ENCODE measurements at places on chromosomes 12 and 14. TPM values are rescaled to one million over a fixed set of nuclear protein-coding genes. Genes with fewer than 3 reads are reported as not detected.

TPH2 gene
- 1.5 TPM for total RNA-seq

PIWIL1 gene
- total RNA-seq = 0.77 TPM

PLEKHD1 gene
- 0.17 TPM for total RNA-seq

TAS2R7 gene
- total RNA-seq = not detected

FLVCR2 gene
- 38.9 TPM for total RNA-seq

FAM181A gene
- not detected for total RNA-seq

DNA sequence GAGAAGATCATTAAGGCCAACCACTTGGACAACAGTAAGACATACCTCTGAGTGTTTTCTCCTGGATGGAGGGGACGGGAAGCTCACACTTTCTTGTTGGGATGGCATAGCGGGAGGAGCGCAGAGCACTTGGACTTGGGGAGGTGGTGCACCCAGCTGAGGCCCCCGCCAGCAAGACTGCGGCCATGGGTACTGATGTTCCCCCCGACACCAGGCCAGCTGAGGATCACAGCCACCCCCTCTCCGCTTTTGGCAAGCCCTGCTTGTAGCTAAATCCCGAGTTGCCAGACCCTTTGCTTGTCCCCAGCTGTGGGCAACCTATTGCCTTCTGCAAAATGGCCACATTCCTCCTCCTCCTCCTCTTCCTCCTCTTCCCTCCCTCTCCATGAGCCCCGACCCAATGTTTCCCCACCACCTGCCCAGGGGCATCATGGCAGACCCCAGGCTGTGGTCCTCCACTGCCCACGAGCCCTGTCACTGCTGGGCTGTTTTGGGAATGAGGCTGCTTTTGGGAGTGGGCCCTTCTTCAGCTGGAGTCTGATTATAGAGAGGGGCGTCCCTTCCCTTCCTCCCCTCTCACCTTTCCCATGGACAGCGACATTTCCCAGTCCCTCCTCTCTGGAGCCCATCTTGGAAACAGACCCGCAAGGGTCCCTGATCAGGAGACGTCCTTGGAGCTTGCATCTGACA is 62.8 kb downstream of the PRMT8 start:
- H3K27me3 ChIP-seq = no peaks in the 10 kb centered on the region
- H3K4me1 ChIP-seq = no peaks in the 10 kb centered on the region
- DNase-seq = no peak
- H3K4me3 ChIP-seq = no peak overlapping the region
- no peaks in the 10 kb centered on the region for H3K36me3 ChIP-seq

GRCh38 chr14:30993071-30993470 is 32.4 kb upstream of the AP4S1 start:
- H3K27ac ChIP-seq = no peak overlapping the region
- H3K36me3 ChIP-seq = no peaks in the 10 kb centered on the region
- no peak overlapping the region for H3K4me3 ChIP-seq
- H3K27me3 ChIP-seq = no peaks in the 10 kb centered on the region
- peaks cover 80% of the 10 kb centered on the region for H3K4me1 ChIP-seq
- DNase-seq = no peak

DNA sequence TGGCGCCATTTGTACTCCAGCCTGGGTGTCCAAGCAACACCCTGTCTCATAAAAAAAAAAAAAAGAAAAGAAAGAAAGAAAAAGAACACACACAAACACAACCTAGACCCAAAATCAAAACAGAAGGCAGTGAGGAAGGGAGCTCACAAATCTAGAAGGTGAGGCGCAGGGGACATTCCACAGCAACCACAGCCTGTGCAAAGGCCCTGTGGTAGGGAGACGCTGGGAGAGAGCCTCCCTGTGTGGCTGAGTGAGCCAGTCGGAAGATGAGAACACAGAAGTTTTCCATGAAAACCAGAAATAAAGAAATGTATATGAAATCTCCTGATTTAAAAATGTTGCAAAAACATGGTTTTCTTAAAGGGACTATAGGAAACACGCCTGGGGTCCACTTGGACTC is 44.6 kb downstream of the SCARB1 start:
- no peak for DNase-seq
- H3K36me3 ChIP-seq = peaks cover 23% of the 10 kb centered on the region
- no peak overlapping the region for H3K27ac ChIP-seq
- no peak overlapping the region for H3K4me3 ChIP-seq
- H3K27me3 ChIP-seq = no peaks in the 10 kb centered on the region
- H3K4me1 ChIP-seq = no peaks in the 10 kb centered on the region

DNA sequence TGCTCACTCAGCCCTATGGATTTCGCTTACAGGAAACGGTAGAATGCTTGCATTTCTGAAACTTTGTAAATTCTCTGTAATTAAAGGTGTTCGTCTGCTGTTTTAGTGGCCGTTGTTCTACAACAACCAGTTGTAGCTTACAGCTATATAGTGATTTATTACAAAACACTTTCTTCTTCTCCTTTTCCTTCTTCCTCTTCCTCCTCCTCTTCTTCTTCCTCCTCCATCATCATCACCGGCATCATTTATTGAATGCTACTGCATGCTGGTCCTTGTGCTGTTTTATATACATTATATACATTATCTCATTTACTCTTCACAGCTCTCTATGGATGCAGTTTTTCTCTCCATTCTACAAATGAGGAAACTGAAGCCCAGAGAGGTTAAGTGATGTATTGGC is 6.4 kb downstream of the ETV6 start:
- no peak for DNase-seq
- peaks cover 1% of the 10 kb centered on the region for H3K36me3 ChIP-seq
- no peak overlapping the region for H3K4me3 ChIP-seq
- peaks cover 81% of the 10 kb centered on the region for H3K4me1 ChIP-seq
- H3K27ac ChIP-seq = peak overlapping the region; percentile 16
- no peaks in the 10 kb centered on the region for H3K27me3 ChIP-seq

GRCh38 chr12:74641262-74641661 is 103.6 kb downstream of the ATXN7L3B start:
- H3K27ac ChIP-seq = no peak overlapping the region
- H3K4me1 ChIP-seq = no peaks in the 10 kb centered on the region
- no peaks in the 10 kb centered on the region for H3K36me3 ChIP-seq
- no peak overlapping the region for H3K4me3 ChIP-seq

GRCh38 chr12:114168061-114168460 is 201.9 kb upstream of the RBM19 start:
- no peak for DNase-seq
- no peaks in the 10 kb centered on the region for H3K27me3 ChIP-seq
- H3K4me1 ChIP-seq = no peaks in the 10 kb centered on the region
- H3K36me3 ChIP-seq = no peaks in the 10 kb centered on the region

- no peak overlapping the region for H3K4me3 ChIP-seq
- H3K27ac ChIP-seq = no peak overlapping the region
- H3K36me3 ChIP-seq = no peaks in the 10 kb centered on the region
- peaks cover 14% of the 10 kb centered on the region for H3K4me1 ChIP-seq
These were observed 50.5 kb downstream of the FAM222A start for GRCh38 chr12:109764123-109764522.

GRCh38 chr14:89368490-89369477 is 48.2 kb downstream of the FOXN3 start:
- H3K4me3 ChIP-seq = no peak overlapping the region
- H3K27me3 ChIP-seq = no peaks in the 10 kb centered on the region
- no peak for DNase-seq
- peaks cover 69% of the 10 kb centered on the region for H3K4me1 ChIP-seq

GRCh38 chr12:132727091-132727794 is 16.6 kb downstream of the PGAM5 start:
- H3K4me1 ChIP-seq = peaks cover 9% of the 10 kb centered on the region
- H3K27me3 ChIP-seq = no peaks in the 10 kb centered on the region
- H3K4me3 ChIP-seq = no peak overlapping the region
- no peak overlapping the region for H3K27ac ChIP-seq
- H3K36me3 ChIP-seq = peaks cover 76% of the 10 kb centered on the region
- DNase-seq = no peak

- H3K27me3 ChIP-seq = no peaks in the 10 kb centered on the region
- no peak for DNase-seq
- no peaks in the 10 kb centered on the region for H3K36me3 ChIP-seq
- H3K4me1 ChIP-seq = no peaks in the 10 kb centered on the region
These were observed at the start of gene OR4E2 for GRCh38 chr14:21653331-21653885. Gene OR4E2, plus strand, starts transcription at chr14:21653835. Its CDS starts 11,248 bp downstream, at chr14:21665083.

GRCh38 chr14:27223906-27224305 is 626.1 kb upstream of the NOVA1 start:
- H3K27me3 ChIP-seq = no peaks in the 10 kb centered on the region
- no peaks in the 10 kb centered on the region for H3K36me3 ChIP-seq
- H3K4me3 ChIP-seq = no peak overlapping the region
- DNase-seq = no peak
- H3K4me1 ChIP-seq = no peaks in the 10 kb centered on the region

GRCh38 chr12:41536813-41537490 is 348.8 kb downstream of the PDZRN4 start:
- no peaks in the 10 kb centered on the region for H3K27me3 ChIP-seq
- no peak overlapping the region for H3K4me3 ChIP-seq
- no peaks in the 10 kb centered on the region for H3K4me1 ChIP-seq

GRCh38 chr12:25796523-25797000 is 161.9 kb upstream of the RASSF8 start:
- no peaks in the 10 kb centered on the region for H3K36me3 ChIP-seq
- H3K27ac ChIP-seq = peak overlapping the region; percentile 22
- no peak overlapping the region for H3K4me3 ChIP-seq
- H3K27me3 ChIP-seq = no peaks in the 10 kb centered on the region
- no peak for DNase-seq

GRCh38 chr14:49637534-49638078 is 2.6 kb upstream of the DNAAF2 start:
- no peak overlapping the region for H3K4me3 ChIP-seq
- H3K4me1 ChIP-seq = peaks cover 88% of the 10 kb centered on the region
- no peak overlapping the region for H3K27ac ChIP-seq
- peaks cover 12% of the 10 kb centered on the region for H3K36me3 ChIP-seq
- no peak for DNase-seq

GRCh38 chr14:52318826-52319645 is 4.9 kb downstream of the PTGER2 start:
- DNase-seq = no peak
- peaks cover 41% of the 10 kb centered on the region for H3K27me3 ChIP-seq
- H3K36me3 ChIP-seq = no peaks in the 10 kb centered on the region
- H3K27ac ChIP-seq = no peak overlapping the region
- H3K4me3 ChIP-seq = no peak overlapping the region

DNA sequence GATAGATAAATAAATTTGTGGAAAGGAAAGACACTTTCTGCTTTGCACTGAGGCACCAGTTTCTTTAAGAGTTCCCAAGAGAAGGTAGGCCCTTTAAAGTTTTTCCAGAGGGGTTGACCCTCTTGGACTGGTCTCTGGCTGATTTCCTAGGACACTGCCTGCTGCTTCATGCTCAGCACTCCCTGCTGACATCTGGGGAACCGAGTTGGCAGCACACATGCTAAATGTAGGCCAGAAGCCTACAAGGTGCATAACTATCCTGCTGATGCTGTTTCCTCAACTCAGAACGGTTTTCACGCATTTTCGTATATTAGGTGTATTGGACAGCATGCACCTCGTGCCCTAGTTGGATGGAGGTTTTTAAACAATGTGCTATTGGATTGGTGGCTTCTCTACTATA is 887.2 kb upstream of the SEL1L start:
- no peak overlapping the region for H3K4me3 ChIP-seq
- no peaks in the 10 kb centered on the region for H3K36me3 ChIP-seq
- no peak overlapping the region for H3K27ac ChIP-seq
- no peaks in the 10 kb centered on the region for H3K4me1 ChIP-seq
- no peaks in the 10 kb centered on the region for H3K27me3 ChIP-seq

DNA sequence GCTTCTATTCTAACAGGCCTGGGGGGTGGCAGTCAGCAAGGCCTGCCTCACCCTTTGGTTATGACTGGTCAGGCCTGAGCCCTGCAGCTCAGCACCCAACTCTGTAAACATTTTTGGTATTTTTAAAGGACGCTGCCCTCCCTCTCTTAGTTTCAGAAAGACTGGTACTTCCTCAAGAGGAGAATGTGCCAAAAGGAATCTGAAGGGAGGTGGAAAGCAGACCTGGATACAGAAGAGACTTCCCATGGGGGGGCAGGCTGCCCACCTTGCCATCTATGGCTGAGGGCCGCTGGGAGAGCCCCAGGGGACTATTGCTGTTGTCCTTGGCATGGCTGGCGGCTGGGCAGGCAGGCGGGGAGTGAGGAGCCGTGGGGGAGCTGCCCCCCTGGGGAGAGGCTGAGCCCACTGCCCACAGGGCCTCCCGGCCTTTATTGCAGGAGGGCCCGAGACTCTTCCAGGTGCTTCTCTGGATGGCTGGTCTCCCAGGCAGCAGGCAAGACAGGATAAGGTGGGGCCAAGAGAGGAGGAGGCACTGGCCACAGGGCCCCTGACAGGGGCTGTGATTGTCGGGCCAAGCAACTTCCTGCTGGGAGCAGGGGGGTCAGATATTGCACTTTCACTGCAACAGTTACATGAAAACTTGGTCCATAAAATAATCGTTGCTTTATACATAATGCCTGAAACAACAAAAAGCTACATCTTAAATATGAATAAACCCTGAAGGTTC is 3.5 kb downstream of the ARL6IP4 start:
- H3K4me1 ChIP-seq = peaks cover 73% of the 10 kb centered on the region
- H3K27ac ChIP-seq = peak overlapping the region; percentile 94

- H3K4me1 ChIP-seq = no peaks in the 10 kb centered on the region
- H3K27me3 ChIP-seq = peaks cover 30% of the 10 kb centered on the region
- H3K27ac ChIP-seq = no peak overlapping the region
These were observed 117.0 kb downstream of the TTC8 start for GRCh38 chr14:88941414-88941813.

- no peak for DNase-seq
- no peaks in the 10 kb centered on the region for H3K27me3 ChIP-seq
- H3K4me3 ChIP-seq = no peak overlapping the region
- H3K27ac ChIP-seq = peak overlapping the region; percentile 65
These were observed 6.8 kb downstream of the KRT2 start for GRCh38 chr12:52645120-52645761.

GRCh38 chr14:25095736-25096437 is 45.9 kb upstream of the STXBP6 start:
- no peak for DNase-seq
- no peak overlapping the region for H3K27ac ChIP-seq
- no peaks in the 10 kb centered on the region for H3K4me1 ChIP-seq
- no peak overlapping the region for H3K4me3 ChIP-seq

DNA sequence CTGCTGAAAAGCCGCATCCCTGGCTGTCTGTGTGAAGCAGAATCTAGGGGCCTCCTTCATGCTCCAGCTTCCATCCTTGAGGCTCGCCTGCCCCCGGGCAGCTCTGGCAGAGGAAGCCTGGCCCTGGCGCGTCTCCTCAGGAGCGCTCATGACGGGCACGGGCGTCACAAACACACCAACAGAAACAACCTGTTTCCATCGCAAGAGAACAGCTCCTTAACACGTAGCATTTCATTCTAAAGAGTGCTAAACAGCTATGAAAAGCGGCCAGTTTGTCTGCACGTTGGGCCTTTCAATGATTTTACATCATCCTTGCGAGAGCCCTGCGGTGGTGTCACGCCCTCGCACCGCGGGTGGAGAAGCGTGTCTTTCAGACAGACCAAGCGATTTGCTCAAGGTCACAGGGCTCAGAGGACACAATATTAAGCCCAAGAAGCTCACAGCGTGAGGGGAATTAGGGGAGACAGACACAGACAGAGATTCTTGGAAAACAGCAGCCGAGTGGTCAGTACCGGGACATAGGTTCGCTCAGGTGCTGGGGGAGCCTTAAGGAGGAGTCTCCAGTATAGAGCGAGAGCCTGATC is 4.9 kb downstream of the ADGRD1 start:
- H3K4me1 ChIP-seq = peaks cover 12% of the 10 kb centered on the region
- no peak overlapping the region for H3K4me3 ChIP-seq
- DNase-seq = no peak
- H3K27me3 ChIP-seq = no peaks in the 10 kb centered on the region

GRCh38 chr12:52768479-52769200 is 8.5 kb downstream of the KRT76 start:
- H3K27me3 ChIP-seq = no peaks in the 10 kb centered on the region
- no peaks in the 10 kb centered on the region for H3K4me1 ChIP-seq
- no peak for DNase-seq
- no peaks in the 10 kb centered on the region for H3K36me3 ChIP-seq
- H3K27ac ChIP-seq = no peak overlapping the region

GRCh38 chr12:124297856-124298255 is 3.0 kb downstream of the RFLNA start:
- peak; percentile 48 for DNase-seq
- H3K4me3 ChIP-seq = no peak overlapping the region
- H3K36me3 ChIP-seq = no peaks in the 10 kb centered on the region
- peaks cover 21% of the 10 kb centered on the region for H3K4me1 ChIP-seq
- H3K27ac ChIP-seq = no peak overlapping the region
- H3K27me3 ChIP-seq = no peaks in the 10 kb centered on the region

All from spleen (tissue), 13 donors.